ENCODE measurements at places on chromosomes 3 and 15.

DNA sequence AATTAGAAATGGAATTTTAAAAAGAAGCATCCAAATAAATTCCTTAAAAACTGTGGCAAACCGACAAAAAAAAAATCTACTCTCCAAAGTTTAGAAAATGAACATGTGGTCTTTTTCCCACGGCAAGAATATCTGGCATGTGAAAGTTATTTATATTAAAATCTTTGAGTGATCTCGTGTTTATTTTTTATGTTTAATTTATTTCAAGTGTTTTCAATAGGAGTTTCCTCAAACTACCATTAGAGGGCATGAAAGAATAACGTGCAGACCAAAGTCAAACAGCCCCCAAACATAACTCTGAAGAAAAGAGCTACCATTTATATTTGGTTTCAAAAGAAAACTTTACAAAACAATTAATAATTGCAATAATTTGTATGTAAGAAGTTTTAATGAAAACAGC, 286.4 kb downstream of the ZIC4 start:
- no peak for DNase-seq

GRCh38 chr3:88469216-88469615, 319.5 kb downstream of the C3orf38 start:
- DNase-seq = no peak

- DNase-seq = no peak
Measured at GRCh38 chr3:34056181-34056910, 257.9 kb downstream of the PDCD6IP start.

- DNase-seq = no peak
Measured at GRCh38 chr3:112627919-112628466, 12.9 kb downstream of the CCDC80 start.

GRCh38 chr15:58471348-58471747, 39.6 kb downstream of the LIPC start:
- no peak for DNase-seq

GRCh38 chr15:65255486-65256140, 31.1 kb downstream of the PARP16 start:
- no peak for DNase-seq

DNA sequence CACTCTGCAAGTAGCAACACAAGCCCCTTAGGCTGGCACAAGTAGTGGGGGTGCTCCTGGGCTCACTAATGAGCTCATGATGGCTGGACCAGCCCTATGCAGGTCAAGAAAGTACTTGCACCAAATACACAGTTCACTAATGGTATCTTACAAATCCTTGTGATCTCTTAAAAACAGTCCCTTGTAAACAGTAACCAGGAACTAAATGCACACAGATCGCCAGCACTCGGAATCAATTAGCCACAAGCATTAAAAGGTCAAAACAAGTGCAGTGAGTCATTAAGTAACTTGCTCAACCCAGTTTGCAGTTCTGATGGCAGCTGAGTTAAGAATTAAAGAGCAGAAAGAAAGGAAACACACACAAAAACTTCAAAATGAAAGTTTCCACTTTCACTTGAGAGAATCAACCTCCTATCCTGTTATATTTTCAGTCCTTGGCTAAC, 43.2 kb downstream of the ARHGEF3 start:
- DNase-seq = no peak

- no peak for DNase-seq
Measured at GRCh38 chr15:94265982-94266381, 34.6 kb downstream of the MCTP2 start.

DNA sequence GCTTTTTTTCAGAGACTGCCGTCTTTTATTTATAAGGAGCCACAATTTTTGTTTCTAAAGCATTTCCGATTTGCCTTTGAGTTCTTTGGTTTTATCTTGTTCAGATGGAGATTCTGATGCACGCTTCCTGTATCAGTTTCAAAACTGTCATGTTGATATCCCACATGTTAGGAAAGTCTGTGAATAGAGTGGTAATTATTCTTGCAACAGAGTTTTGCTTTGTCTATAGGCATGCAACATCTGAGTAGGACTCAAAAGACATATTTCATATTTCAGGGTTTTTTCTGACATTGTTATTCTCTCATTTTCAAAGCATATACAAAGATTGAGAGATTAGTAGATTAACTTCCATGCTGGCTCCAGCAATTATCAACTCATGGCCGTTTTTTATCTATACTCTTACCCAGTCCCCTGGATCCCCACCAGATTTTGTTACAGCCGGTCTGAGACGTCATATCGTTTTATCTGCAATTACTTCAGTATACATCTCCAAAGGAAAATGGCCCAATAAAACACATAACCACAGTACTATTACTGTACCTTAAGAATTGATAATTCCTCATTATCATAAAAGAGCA, 22.4 kb downstream of the PAQR5 start:
- no peak for DNase-seq

DNA sequence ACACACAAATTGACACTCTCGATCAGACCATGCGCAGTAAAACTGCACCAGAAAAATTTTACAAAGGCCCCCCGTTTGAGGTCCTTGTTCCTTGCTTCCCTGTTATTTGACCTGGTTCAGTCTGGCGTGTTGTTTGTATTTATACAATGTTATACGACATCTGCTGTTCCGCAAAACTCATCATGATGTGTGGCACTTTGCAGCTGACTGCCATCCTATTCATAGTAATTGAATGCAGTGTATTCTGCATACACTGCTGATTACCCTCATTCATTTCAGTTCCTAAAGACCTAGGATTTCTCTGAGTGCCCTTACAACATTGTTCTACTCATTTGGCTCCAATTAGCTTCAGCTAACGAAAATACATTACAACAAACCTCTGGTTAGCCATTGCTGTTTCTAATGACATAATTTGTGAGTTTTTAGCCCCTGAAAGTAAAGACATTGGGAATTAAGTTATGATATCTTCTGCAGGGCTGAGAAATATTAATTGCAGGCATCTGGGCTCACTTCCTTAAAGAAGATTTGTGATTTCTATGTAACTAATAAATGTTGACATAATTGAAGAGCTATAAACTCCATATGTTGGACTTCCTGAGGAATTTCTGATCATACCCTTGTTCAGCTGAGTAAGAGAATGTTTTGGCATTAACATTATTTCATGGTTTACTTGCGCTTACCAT, 75.7 kb downstream of the C3orf38 start:
- no peak for DNase-seq

GRCh38 chr3:141326626-141327025, 41.7 kb upstream of the ZBTB38 start:
- no peak for DNase-seq

- peak; percentile 14 for DNase-seq
Measured at GRCh38 chr15:64596701-64597476, 136.5 kb downstream of the ZNF609 start.

GRCh38 chr3:177810162-177810623, 612.9 kb upstream of the TBL1XR1 start:
- DNase-seq = no peak

- DNase-seq = no peak
Measured at GRCh38 chr3:55198554-55198953, 270.7 kb upstream of the LRTM1 start.

DNA sequence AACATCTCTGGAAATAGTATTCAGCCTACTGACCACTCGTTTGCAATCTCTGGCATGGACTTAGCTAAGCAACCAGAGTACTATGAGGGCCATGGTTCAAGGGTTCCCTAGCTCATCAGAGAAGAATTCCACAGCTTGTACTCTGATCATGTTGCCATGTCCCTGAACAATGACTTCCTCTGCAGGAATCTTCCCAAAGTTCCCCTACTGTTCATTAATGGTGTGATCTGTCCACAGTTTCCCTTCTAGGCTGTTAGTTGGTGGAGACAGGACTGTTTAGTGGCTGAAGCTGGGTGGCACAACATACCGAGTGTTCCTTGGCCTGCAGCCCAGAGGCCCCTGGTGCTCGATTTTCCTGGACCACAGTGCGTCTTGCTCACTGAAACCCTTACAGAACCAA, 44.4 kb upstream of the GALNT15 start:
- no peak for DNase-seq

GRCh38 chr3:153658136-153658535, 463.1 kb upstream of the ARHGEF26 start:
- no peak for DNase-seq

Measured in dorsolateral prefrontal cortex (tissue), 122 donors.